ENCODE measurements at places on chromosomes 13 and 19. TPM values are rescaled to one million over a fixed set of nuclear protein-coding genes. Genes with fewer than 3 reads are reported as not detected.
A peak's percentile ranks its signal among the peaks of the same experiment; 100 is the strongest.

FARSA gene
- 166 TPM for total RNA-seq

GFY gene
- total RNA-seq: not detected

ATCAY gene
- not detected for total RNA-seq

MEDAG gene
- not detected for total RNA-seq

ZNF628 gene
- 8.6 TPM for total RNA-seq

C19orf38 gene
- total RNA-seq: 3.9 TPM

RDH8 gene
- total RNA-seq: not detected

GPR42 gene
- total RNA-seq: 0.18 TPM

HIPK4 gene
- total RNA-seq: not detected

ERICH4 gene
- not detected for total RNA-seq

ZNF527 gene
- 3.2 TPM for total RNA-seq

ZNF793 gene
- total RNA-seq: 0.66 TPM

CEACAM4 gene
- not detected for total RNA-seq

DPY19L3 gene
- total RNA-seq: 16.7 TPM

GRCh38 chr13:21659087-21659486 lies 11.8 kb upstream of the FGF9 start:
- no peak for DNase-seq

DNA sequence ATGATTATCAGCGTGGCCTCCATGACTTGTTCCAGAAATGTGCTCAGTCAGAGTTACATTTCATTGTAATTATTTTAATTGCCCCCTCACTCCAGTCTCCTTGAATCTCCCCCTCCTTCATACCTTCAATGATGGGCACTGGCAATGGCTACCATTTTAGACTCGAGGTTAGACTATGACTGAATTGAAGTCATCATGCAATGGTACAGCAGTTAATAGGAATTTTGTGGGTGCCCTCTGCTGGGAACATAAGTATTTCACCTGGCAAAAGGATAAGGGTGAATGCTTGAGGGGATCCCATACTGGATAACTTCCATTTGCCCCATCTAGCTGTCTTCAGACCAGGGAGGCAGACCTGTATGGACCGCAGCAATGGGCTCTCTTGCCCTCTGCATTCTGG lies 32.2 kb upstream of the USP12 start:
- DNase-seq: no peak

DNA sequence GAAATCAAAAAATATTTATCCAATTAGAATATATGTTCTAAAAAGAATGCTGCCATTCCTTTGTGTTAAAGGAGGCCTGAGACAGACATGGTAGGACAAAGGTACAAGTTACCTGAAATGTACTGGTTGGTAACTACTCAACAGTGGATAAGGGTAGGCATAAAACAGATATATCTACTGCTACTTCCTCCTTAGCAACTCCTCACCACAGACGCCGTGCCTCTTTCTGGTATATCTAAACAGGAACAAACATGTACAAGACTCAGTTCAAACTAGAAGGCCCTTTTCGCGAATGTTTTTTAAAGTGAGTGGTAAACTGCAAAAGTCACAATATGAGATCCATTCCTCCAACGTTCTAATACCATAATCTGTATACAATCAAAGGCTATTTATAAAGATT lies 86.9 kb downstream of the TBC1D4 start:
- DNase-seq: no peak

DNA sequence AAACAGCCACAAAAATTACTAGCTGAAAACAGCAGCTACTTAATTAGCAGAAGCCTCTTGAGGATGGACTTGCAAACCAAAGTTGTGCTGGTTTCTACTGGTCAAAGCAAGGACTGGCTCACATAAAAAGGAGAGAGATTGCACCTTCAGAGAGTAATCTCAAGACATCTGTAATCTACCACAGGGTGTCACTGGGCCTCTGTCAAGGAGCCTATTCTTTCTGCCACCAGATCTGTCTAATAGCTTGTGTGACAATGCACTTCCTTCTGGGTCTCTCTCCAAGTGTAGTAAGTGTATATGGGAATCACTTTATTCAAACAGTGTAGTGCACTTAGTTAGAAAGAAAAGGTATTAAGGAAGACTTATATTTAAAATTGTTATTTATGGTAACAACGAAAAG lies 24.4 kb upstream of the ZNF561 start:
- no peak for DNase-seq

- peak; percentile 29 for DNase-seq
These were observed 412.8 kb downstream of the ZNF536 start for GRCh38 chr19:30784850-30785457.

DNA sequence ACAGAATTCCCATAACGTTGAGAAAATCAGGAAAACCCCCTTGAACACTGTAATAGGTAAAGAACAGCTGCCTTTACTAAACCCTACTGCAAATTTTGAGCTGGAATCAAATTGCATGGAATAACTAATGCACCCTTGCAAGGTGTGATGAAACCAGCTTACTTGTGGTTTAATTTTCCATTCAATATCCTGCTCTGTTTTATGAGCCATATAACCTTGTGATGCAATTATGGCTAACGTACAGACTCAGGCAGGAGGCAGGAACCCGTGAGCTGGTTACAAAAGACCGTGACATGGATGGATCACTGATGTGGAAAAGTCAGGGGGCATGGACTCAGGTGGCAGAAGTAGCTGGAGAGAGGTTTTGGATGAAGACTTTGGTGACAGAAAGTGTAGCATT lies 438.6 kb downstream of the COG6 start:
- DNase-seq: no peak

DNA sequence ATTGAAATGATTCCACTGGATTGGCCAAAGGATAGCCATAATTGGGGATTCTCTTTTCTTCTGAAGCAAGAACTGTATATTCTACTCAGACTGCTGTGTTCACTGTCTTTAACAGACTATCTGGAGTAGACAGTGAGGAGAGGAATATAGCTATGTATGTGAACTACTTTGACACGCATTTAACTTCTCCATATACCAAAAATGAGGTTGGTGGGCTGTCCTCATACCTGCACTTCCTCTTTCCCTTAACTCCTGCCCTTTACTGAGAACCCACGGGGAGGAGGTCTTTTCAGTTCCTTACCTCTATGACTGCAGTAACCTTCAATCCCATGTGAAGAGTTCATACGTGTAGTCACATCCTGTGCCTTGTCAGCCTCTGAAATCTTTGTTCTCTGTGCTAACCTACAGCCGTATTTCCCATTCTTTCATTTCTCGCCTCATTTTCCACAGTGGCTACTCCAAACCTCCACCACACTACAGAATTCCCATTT lies 305.8 kb downstream of the MTUS2 start:
- DNase-seq: no peak

DNA sequence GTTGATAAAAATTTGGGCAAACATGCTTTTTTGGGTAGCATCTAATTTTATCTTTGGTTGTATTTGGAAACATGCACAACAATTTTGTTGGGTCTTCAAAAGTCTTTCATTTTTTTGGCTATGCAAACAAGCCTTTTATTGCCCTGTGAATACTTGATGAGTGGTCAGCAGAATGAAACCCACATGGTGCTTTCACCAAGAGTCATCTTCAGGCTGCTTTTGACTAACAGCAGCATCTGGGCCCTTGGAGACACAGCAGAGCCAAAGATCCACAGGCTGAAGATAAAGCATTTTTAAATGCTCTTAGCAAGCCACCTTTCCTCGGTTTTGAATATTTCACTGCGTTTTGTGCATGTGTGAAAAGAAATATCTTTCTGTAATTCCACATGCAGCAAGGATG lies 154.9 kb downstream of the FGF9 start:
- DNase-seq: no peak

- DNase-seq: no peak
These were observed 59.8 kb downstream of the DGKH start for GRCh38 chr13:42108217-42108616.

- DNase-seq: no peak
These were observed 345.3 kb downstream of the ENOX1 start for GRCh38 chr13:43441464-43441863.

- DNase-seq: no peak
These were observed 228.3 kb downstream of the KLF5 start for GRCh38 chr13:73286942-73287620.

GRCh38 chr19:7230826-7231225 lies 63.4 kb downstream of the INSR start:
- no peak for DNase-seq

- no peak for DNase-seq
These were observed 11.5 kb upstream of the CAPNS1 start for GRCh38 chr19:36128392-36128736.

DNA sequence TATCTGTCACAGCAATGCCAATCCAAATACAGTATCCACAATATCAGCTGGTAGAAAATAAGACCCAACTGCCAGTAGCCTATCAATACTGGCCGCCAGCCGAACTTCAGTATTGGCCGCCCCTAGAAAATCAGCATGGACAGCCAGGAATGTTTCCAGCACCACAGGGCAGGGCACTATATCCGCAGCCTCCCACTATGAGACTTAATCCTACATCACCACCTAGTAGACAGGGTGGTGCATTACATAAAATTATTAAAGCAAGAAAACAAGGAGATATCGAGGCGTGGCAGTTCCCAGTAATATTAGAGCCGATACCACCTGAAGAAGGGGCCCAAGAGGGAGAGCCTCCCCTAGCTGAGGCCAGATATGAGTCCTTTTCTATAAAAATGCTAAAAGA lies 111.3 kb downstream of the ZNF486 start:
- no peak for DNase-seq

DNA sequence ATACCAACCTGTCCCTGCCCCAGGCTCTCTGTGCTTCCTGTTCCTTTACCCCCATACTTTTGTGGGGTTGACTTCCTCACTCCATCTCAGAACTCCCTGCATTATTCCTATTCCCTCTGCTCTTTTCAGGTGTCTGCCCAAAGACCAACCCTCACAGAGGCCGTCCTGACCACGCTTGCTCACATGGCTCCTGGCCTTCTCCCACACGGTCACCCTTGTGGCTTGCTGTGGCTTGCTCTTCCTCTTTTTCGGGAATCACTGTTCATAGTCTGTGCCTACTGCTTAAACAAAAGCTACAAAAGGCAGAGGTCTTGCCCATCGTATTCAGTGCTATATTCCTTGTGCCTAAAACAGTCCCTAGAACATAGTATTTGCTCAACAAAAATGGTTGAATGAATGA lies 25.2 kb upstream of the ARGLU1 start:
- DNase-seq: no peak

GRCh38 chr19:11405846-11406643 lies 13.1 kb downstream of the RGL3 start:
- no peak for DNase-seq

DNA sequence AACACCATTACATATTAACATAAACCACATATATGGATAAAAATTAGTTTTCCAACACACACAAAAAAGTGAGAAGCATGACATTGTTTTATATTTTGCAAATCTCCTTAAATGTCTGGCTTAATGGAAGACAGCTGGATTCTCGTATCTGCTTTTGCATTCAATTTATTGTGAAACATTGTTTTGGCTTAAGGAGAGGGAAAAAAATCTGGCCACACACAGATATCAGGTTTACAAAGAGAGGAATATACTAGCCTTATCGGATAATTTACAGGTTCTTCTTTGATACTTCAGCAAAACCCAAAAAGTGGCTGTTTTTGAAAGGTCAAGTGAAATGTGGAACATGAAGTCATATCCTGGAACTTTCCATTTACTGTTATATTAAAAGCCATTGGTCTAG lies 523.5 kb upstream of the ARGLU1 start:
- no peak for DNase-seq

DNA sequence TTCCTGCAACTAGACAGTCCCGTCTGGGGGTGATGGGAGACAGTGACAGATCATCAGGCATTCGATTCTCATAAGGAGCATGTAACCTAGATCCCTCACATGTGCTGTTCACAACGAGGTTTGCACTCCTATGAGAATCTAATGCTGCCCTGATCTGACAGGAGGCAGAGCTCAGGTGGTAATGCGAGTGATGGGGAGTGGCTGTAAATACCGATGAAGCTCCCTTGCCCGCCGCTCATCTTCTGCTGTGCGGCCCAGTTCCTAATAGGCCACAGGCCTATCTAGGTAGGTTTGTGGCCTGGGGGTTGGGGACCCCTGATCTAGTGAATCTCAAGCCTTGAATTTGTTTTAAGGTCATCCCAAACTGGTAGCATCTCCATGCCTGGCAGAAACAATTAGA lies 27.3 kb upstream of the FAM124A start:
- no peak for DNase-seq

GRCh38 chr13:42258747-42259146 lies 13.2 kb upstream of the AKAP11 start:
- no peak for DNase-seq

DNA sequence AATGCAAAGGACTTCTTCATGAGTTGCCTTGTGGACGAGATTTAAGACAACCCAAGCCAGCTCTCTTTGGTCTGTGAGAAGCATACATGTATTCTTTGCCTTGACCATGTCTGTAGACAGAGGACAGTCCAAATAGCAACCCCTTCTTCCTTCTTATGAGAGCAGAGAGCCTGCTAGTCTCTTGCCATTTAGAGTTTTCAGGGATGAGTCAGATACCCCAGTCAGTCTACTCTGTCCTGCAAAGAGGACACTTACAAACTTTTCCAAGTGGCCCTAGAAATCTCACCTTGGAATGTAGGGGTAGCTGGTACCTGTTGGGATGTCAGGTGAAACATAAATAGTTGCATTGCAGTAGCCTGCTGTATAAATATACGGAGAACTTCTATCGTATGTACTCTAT lies 36.7 kb downstream of the DNAJC3 start:
- no peak for DNase-seq

GRCh38 chr13:90201676-90202460 lies 1145.6 kb upstream of the MIR17HG start:
- no peak for DNase-seq

DNA sequence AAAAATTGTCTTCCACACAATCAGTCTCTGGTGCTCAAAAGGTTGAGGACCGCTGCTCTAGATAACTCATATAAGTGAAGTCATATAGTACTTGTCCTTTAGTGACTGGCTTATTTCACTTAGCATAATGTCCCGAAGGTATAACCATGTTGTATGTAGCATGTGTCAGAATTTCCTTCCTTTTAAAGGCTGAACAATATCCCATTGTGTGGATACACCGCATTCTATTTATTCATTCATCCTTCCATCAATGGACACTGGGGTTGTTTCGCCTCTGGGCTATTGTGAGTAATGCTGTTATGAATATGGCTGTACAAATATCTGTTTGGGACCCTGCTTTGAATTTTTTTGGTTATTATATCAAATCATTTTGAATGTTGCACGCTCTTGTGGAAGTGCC lies 4.6 kb upstream of the LYPD5 start:
- DNase-seq: no peak

Measured in activated T-helper 2 cell treated with anti-CD3 and anti-CD28 coated beads, Interferon-gamma antibody, Interleukin-2, Interleukin-4, amounts not matched to agents 10 μg/mL and 5 μg/mL and 100 μg/mL, durations not matched to agents 14 hours and 24 hours and 36 hours (primary cell).